ENCODE measurements at places on chromosomes 2 and 18.

- no peak for DNase-seq
Observed at GRCh38 chr2:206805887-206806607, 40.6 kb downstream of the FASTKD2 start.

- DNase-seq = no peak
Observed at GRCh38 chr2:169767243-169767888, 31.3 kb upstream of the SSB start.

GRCh38 chr2:216052420-216052819 is 29.2 kb downstream of the PECR start:
- DNase-seq = no peak

DNA sequence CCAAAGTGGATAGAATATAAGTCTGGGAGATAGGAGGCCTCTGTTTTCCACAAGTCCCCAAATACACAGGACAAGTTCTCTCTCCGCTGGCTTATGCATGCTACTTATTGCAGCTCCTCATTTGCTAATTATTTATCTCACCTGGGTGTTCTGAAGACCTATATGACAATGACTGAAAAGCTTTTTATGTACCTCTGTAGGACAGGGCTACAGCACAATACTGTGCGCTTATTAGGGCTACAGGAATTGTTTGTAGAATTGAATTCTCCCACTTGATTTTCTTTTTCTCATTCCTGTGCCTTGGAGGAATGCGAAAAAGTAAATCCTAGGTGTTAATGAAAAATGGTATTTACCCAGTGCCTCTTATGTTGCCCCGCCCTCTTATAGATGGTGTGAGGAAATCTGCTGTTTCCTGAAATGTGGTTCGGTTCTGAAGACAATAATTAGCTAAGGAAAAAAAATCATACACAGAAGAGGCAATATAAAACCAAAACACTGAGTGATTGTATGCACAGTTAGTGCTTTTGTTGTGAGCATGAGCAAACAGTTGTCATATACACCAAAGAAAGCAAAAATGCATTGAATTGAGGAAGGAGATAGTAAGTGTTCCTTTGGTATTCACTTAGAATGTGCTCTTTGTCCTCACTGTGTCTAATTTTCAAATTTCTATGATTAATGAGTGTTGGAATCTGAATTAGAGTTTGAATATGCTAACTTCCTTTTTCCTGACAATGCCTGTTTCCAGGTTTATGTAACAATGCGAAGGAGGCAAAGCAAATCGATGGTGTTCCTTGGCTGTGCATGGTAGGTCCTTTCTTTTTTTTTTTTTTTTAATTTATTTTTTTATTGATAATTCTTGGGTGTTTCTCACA is 78.7 kb upstream of the PNPT1 start:
- DNase-seq = no peak

- no peak for DNase-seq
Observed at GRCh38 chr18:49481317-49481716, 5.7 kb downstream of the C18orf32 start.

DNA sequence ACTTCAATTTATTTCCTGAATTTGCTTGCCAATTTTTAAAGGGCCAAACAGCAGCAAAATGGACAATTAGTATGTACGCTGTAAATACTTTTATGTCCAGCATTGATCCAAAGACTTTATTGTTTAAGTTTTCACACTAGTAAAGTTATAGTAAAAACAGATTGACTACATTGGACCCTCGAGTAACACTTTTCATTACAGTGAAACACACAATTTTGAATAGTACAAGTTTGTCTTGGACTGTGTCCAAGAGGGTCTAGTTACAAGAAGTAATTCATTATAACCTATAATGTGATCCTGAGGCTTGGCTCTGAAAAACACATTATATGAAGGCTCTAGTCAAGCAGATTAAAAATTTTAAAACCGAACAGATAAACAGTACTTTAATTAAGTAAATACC is 11.4 kb upstream of the RBBP8 start:
- no peak for DNase-seq

GRCh38 chr18:4842751-4843150 is 354.3 kb downstream of the AKAIN1 start:
- DNase-seq = no peak

GRCh38 chr2:209138079-209138478 is 285.8 kb upstream of the MAP2 start:
- no peak for DNase-seq

DNA sequence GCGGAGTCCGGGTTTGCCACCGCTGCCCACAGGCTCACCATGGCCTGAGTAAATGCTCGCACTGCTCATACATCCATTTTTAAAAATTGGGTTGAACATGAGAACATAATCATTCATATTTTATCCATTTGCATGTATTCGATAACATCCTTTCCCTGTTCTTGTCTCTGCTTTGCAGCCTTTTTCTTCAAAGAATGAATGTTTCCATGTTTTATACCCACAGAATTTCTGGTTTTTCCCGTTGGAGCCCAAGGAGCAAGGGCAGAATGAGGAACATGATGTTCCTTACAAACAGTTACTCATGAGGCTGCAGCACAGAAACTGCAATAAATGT is 146.5 kb downstream of the CCDC74A start:
- DNase-seq = no peak

- DNase-seq = no peak
Observed at GRCh38 chr2:30530346-30530745, 83.3 kb downstream of the LCLAT1 start.
